HepG2 (cell line): ENCODE measurements at places on chromosomes 3 and 15.

- no peak overlapping the region for H3K4me3 ChIP-seq
- no peak for DNase-seq
- H3K4me1 ChIP-seq: peaks cover 12% of the 10 kb centered on the region
- H3K36me3 ChIP-seq: no peaks in the 10 kb centered on the region
- no peaks in the 10 kb centered on the region for H3K27me3 ChIP-seq
These were observed 23.0 kb downstream of the NEO1 start for GRCh38 chr15:73075160-73075859.

DNA sequence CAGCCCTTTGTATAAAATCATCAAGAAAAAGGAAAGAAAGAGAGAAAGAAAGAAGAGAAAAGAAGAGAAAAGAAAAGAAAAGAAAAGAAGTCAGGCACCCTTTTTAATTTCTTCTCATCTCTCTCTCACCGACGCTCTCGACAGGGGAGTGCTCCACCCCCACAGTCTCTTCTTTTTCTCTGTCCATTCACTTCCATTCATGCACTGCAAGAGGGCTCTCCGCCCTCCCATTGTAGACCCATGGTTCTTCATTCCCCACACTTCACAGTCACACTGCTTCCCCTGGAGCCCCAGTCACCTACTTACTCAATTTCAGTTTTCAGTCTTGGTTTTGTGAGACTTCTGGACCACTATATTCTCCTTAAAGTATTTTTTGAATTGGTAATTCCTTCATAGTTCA lies 254.7 kb downstream of the SOX2 start:
- no peak for DNase-seq
- no peak overlapping the region for H3K27ac ChIP-seq
- H3K4me1 ChIP-seq: no peaks in the 10 kb centered on the region

DNA sequence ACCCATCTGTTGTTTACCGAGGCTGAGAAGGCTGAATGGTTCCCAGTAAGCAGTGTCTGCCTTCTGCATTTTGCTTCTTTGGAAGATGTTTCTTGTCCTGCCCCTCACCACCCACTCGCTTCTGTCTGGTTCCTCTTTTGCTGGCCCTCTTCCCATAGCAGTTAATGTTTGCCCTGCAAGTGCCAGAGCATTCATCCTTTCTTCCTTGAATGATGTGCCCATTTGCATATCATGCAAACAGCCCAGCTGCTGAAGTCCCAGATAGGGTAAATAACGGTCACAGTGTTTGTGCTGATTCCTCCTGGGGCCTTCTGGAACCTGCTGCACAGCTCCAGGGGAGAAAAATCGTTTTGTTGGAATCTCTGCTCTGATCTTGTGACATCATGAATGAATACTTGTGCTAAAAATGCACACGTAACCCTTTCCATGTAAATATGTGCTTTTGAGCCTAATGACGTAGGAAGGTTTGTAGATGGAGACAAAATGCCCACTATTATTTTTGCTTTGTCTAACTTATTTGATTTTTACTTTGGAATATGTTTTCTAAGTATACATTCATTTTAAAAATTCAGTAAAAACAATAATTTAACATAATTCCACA lies 381.0 kb downstream of the SOX2 start:
- no peak overlapping the region for H3K27ac ChIP-seq
- no peak overlapping the region for H3K4me3 ChIP-seq
- H3K27me3 ChIP-seq: no peaks in the 10 kb centered on the region
- H3K4me1 ChIP-seq: no peaks in the 10 kb centered on the region
- DNase-seq: no peak
- H3K36me3 ChIP-seq: no peaks in the 10 kb centered on the region

DNA sequence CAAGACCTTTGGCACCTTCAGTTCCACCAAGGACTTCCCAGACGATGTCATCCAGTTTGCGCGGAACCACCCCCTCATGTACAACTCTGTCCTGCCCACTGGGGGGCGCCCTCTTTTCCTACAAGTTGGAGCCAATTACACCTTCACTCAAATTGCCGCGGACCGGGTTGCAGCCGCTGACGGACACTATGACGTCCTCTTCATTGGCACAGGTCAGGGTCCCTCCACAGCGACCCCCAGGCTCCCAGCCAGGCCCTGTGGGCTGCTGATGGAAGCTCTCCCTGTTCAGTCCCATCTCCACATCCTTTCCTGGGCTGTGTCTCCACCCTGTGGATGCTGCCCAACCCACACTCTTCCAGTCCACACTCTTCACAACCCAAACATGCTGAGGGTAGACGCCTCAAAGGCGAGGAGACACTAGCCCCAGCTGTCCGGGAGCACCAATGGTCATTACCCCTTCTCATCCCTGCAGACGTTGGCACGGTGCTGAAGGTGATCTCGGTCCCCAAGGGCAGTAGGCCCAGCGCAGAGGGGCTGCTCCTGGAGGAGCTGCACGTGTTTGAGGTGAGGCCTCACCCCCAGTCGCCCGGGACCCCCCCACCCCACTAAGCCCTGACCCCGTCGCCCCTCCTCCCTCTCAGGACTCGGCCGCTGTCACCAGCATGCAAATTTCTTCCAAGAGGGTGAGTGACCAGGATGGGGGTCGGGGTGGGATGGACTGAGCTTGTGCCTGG lies 4.3 kb upstream of the LSMEM2 start:
- no peak overlapping the region for H3K4me3 ChIP-seq
- H3K27me3 ChIP-seq: no peaks in the 10 kb centered on the region
- peak; percentile 60 for DNase-seq
- peak overlapping the region; percentile 18 for H3K27ac ChIP-seq
- H3K4me1 ChIP-seq: peaks cover 57% of the 10 kb centered on the region

DNA sequence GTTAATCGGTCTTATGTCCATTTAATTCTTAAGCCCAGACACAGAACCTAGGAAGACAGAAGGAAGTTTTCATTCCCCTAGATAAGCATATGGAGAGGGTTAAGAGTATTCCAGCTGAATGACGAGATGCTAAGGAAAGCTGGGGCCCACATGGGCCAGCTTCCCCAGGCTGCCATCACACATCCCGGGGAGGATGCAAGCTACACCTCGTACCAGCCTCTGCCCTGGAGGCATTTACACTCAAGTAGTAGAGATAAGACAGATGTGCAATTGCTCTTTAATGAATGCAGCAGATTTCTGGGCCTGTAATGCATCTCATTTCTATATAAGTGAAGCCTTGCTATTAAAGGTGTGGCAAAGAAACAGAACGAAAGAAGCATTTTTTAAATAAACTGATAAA lies 144.5 kb downstream of the MEX3B start:
- no peak for DNase-seq
- H3K4me1 ChIP-seq: no peaks in the 10 kb centered on the region
- no peaks in the 10 kb centered on the region for H3K27me3 ChIP-seq
- H3K36me3 ChIP-seq: no peaks in the 10 kb centered on the region
- no peak overlapping the region for H3K4me3 ChIP-seq
- no peak overlapping the region for H3K27ac ChIP-seq
